NCI-H446 treated with DMSO at 0.1 percent for 48 hours (cell line): ENCODE measurements at places on chromosomes 1 and 21.

DNA sequence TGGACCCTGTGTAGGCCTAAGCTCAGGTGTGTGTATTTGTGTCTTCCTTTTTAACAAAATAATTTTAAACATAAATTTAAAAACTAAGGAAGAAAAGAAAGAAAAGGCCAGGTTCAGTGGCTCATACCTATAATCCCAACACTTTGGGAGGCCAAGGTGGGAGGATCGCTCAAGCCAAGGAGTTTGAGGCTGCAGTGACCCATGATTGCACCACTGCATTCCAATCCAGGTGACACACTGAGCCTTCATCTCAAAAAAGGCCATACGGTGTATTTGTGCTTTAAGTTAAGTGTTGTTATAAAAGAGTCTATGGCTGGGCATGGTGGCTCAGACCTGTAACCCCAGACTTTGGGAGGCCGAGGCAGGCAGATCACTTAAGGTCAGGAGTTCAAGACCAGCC, 8.3 kb downstream of the RAB3B start:
- DNase-seq, result no peak

DNA sequence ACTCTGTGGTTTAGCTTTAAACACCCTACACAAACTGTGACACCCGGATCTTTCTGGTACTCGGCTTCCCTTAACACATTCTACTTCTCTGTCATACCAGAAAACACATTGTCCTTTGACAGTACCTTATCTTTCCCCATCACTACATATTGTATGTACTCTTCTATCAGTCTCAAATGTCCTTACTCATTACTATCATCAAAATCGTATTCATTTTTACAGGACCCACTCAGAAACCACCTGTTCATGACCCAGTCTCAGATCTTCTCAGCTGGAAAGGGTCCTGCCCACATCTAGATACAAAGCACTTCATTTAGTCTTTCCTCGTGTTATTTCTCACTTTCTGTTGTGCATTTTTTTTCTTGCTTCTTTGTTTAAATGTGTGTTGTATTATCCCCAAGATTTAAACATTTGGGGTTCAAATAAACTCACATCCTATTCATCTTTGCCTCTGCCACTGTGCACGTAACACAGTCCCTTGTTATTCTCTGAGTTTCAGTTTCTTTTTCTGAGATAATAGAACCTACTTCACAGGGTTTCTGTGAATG, 27.7 kb downstream of the CD34 start:
- no peak for DNase-seq

GRCh38 chr1:33008051-33008914, 28.4 kb downstream of the AK2 start:
- no peak for DNase-seq

DNA sequence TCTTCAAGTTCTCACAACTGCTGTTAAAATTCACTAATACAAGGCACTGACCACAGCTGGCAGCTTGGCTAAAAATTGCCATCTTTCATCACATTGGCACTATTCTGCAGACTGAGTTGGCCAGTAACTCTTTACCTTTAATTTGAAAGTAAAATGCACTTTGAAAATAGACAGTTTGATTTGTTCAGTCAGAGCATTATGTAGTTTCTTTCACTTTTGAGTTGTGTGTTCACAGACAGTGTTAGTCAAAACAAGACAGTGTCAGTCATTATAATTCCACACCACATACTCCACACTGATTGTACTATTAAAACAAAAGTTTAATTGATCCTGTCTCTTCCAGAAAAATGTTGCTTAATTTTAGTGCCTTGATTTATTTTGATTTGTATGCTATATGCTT, 160.7 kb downstream of the SDCCAG8 start:
- peak; percentile 85 for DNase-seq

GRCh38 chr1:21586846-21587601, 77.8 kb downstream of the ALPL start:
- DNase-seq, result no peak

GRCh38 chr1:200740571-200741208, 2.0 kb downstream of the CAMSAP2 start:
- DNase-seq, result no peak

DNA sequence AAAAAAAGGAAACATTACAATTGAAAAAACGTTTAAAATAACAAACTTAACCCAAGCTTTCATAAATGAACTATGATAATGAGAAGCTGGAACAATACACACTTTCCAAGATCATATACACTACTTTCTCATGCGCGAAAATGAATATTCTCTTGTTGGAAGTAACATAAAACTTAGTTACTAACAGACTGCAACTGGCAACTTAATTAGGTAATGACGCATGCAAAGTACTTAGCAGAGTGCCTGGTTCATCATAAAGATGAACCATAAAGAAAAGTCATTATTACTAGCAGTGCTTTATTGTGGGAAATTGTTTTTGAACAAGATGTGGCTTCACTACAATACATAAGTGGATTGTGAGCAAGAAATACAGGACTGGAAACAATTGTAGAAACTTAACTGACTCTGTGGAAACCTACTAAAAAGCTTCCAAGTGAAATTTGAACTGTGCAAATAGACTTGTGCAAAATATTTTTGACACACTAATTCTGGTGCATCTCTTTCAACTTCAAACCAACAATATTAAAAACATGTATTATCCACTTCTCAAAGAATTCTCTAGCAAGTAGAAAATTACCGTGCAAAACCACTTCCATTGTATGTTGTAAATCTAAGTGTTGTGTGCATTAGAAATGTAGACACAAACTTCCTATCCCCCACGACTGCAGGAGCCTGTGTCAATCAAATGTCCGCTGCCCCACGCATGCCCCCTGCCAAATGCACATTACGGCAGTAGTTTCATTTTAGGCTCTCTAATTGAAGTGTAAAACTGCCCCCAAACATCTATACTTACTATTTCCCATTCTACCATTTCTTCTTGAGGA, 2.0 kb downstream of the ARHGAP29 start:
- DNase-seq, result no peak

- no peak for DNase-seq
Measured at GRCh38 chr1:161933592-161934588, 89.8 kb downstream of the OLFML2B start.

DNA sequence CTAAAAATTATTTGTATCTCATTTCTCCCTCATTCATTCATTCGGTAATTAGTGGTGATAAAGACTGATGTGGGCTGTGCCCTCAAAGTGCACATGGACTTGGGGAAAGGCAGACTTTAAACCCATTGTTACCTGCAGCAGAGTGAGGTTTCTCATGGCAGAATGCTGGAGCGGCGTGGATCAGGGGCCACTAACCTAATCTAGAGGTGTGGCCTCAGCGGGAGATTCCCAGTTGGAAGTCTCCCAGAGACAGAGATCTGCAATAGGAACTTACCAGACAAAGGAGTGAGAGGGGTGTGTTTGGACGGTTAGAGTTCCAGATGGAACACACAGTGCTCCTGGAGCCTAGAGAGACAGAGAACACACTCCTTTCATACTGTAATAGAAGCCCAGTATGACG, 73.5 kb downstream of the VPS26C start:
- no peak for DNase-seq

DNA sequence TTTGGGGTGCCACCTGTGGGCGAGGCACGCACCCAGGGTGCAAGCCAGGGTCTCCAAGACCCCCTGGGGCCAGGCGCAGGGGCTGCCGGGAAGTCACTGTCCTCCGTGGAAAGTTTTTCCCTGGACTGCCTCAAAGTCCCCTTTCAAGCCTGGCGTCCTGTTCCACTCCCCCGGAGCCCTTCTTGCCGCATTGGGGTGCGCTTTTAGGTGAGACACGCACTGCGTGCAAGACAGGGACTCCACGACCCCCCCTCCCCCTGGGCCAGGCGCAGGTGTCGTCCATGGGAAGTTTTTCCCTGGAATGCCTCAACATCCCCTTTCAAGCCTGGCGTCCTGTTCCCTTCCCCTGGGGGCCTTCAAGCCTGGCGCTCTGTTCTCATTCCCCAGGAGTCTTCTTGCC, 137.1 kb downstream of the LIPI start:
- no peak for DNase-seq

DNA sequence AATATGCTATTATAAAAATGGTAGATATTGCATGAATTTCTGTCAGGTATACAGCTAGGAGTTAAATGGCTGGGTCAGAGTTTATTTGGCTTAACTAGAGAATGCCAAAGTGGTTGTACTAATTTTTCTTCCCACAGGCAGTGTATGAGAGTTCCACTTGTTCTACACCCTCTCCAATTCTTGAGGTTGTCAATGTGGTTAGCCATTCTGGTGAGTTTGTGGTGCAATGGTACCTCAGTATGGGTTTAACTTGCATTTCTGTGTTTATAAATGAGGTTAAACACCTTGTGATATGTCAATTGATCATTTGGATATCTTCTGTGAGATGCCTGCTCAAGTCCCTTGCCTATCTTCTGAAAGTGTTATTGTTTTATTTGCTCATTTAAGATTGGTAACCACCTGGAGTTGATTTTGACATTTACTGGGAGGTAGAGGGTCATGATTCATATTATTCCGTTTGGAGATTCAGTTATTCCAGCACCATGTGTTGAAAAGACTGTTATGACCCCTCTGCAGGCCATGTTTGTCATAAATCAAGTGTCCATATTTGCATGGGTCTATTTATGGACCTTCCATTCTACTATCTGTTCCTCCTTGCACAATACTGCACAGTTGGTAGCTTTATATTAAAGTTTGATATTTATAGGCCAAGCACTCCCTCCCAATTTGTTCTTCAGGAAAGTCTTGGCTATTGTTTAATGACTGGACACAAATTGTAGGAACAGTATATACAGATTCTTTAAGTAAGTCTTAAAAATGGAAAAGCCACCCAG, 5.8 kb downstream of the FALEC start:
- no peak for DNase-seq

GRCh38 chr1:162838863-162839262, 22.1 kb downstream of the CCDC190 start:
- DNase-seq, result no peak

- no peak for DNase-seq
Measured at GRCh38 chr1:197917805-197918651, 856 bp downstream of the LHX9 start.

DNA sequence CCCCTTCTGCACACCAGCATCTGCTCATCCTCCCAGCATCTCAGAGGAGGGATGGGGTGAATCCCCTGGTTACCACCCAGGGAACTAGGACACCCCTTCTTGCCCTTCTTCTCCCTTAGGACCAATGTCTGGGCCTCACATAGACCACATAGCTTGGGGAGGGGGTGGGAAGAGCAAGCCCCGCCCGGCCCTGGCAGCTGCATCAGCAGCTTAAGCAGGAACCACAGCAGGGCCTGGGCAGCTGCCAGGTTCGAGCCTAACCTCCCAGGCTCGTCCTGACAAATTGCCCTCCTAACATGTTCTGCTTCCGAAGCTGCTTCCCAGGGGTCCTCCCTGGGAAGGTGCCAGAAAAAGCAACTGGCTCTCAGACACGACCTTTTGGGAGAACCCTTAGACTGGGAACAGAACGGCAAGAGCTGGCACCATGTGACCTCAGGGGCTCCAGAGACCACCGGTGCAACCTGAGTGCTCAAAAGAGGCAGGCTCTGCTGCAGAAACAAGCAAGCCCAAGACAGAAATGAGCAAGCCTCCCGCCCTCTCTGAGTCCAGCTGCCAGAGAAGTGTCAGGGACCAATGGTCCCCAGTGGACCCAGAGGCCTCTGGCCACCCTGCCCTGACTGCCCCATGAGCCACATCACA, 18.4 kb upstream of the CLSTN1 start:
- peak; percentile 97 for DNase-seq

DNA sequence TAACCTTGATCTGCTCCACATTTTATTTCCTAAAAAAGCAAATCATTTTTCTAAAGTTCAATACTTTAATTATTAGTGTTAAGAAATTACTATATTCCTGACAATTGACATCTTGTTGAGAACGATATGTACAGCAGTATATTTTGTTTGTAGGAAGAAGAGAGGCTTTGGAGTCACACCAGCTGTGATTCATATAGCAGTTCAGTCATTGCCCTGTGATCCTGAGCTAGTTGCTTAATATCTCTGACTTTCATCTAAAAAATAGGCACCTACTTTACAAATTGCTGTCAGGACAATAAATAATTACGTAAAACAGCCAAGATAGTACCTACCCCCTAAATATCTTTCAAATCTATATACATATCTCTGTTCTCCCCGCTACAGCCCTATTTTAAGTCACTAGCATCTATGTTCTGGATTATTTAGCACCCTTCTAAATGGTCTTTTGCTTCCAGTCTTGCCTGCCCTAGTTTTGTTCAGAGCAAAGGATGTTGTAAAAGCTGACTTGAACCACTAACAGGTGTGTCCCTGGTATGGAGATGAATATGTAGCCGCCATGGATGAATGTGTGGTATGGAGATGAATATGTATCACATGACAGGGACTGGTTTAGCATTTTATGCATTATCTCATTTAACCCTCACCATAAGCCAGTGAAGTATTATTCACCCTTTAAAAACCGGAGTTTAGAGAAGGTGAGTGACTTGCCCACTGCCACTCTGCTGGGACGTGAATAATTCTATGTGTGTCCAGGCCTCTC, 42.2 kb downstream of the RNF220 start:
- DNase-seq, result no peak

DNA sequence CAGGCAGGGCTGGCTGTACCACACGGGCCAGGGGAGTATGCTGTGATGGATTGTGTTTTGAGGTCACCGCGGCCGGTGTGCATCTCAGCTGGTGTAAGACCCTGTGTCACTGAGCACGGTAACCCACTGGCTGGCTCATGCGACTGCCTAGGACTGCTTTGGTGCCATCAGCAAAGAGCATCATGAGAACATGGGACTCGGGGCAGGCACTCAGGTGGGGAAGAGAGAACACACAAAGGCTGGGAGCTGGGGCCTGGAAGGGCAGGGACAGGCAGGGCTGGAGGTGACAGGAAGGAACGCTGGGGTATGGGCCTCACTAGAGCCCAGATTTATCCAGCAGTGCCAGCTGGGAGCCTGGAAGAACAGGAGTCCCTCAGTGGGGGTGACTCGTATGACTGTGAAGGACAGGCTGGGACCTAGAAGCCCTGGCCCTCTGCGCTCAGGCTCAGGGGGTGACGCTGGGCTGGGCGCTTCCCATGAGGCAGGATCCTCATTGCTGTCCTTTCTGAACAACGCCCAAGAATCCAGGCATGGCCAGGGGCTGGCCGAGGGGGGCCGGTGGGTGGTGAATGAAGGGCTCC, 210.4 kb upstream of the VAMP3 start:
- no peak for DNase-seq

DNA sequence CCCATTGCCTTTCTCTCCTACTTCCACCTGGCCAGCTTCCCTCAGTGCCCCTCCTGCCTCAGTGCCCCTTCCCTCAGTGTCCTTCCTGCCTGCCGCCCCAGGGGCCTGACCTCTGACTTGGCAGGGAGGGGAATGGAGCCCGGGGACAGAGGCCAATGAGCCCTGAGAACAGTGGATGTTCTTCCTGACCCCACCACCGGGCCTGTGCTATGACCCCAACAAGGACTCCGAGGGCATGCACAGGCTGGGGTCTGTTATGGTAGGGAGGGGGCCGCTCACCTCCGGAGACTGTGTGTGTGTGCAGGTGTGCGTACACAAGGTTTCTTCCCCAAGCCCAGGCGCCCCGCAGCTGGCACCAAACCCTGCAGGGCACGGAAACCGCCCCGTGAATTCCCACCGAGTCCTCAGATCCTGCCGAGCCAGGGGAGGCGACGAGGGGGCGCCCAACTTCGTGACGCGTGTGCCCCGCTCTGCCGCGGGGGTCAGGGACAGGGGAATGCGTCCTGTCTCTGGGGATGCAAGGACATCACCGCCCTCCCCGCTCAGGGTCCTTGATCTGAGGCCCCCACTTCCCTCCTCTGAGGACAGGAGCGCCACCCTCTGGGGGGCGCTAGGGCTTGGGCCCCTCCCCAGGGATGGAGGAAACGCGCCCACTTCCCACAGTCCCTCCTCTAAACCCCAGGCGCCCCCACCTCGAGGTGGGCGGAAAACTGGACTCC, 766 bp downstream of the RAP1GAP start:
- DNase-seq, result no peak
